ENCODE measurements at places on chromosomes 6 and 20.

DNA sequence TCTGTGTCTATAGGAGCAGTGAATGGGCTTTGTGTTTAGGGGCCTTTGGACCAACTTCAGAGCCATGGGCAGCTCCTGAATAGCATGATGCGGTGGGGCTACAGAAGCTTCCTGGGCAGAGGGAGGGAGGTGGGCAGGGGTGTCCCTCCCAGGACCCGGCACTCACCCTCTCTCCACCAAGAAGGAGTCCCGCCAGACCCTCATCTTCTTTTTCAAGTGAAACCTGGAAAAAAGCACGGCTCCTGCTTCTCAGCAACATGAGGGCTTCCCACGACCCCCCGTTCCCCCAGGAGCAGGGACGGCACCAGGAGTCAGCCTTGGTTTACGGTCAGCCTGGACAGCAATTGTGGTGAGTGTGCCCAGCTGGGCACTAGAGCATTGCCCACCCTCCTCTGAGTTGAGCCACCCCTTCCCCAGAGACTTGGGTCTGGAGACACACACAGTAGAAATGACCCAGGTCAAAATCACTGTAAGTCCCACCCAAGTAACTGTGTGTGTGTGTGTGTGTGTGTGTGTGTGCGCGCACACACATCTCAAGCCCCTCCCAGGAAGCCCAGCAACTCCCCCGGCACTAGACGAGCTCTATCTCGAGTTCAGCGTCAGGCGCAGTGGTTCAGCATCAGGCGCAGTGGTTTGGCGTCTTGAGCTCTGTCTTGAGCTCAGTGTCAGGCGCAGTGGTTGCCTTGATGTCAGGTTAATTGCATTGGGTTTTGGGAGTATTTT is 108.2 kb downstream of the SULF2 start:
- DNase-seq = no peak

GRCh38 chr6:33490621-33491020 is 36.2 kb downstream of the ZBTB9 start:
- DNase-seq = no peak

- DNase-seq = no peak
These were observed 14.8 kb upstream of the TMEM244 start for GRCh38 chr6:129875610-129876520.

GRCh38 chr6:35229304-35229703 is 15.5 kb downstream of the SCUBE3 start:
- no peak for DNase-seq

DNA sequence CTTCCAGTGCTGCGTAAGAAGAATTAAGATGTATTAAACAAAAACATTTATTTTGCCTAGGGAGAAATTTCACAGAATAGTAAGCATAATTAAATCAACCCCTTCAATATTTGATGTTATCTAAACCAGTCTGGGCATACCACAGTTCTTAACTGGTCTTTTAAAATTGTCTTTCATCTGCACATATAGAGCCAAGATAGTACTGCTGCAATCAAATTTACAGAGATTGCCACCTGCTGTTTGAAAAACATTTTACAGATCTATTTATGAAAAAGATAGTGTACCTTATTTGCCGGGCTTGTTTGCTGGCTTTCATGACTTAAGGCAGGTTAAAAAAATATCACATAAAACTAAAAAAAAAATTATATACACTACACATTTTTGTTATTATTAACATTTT is 323.2 kb downstream of the ADGRB3 start:
- no peak for DNase-seq

GRCh38 chr20:11958855-11959254 is 41.2 kb downstream of the BTBD3 start:
- DNase-seq = no peak

DNA sequence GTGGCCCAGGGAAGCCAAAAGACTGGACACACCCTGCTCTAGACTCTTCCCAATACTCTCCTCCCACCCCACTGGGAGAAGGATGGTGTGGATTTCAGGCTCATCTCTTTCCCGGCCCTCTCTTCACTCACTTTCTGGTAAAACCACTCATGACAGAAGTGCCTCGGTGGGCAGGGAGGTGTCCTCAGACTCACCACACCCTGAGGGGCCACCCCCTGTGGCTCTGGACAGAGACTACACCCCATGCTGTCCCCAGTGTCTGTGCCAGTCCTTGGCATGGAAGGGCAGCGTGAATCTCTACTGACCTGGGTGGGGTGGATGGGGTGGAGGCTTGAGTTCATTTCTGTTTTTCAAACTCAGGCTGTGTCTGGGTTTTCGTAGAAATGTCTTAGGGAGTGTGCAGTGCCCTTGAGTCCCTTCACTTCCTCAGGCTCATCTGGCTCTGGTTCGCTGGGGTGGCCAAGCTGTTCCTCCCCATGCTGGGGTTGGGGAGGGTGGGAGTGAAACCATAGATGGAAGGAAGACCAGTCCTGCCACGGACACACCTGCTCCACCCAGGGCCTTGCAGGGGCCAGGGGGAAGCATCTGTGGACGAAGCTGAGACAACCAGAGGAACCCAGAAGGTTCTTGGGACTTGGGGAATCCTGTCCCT is 59.1 kb downstream of the EZR start:
- DNase-seq = no peak

DNA sequence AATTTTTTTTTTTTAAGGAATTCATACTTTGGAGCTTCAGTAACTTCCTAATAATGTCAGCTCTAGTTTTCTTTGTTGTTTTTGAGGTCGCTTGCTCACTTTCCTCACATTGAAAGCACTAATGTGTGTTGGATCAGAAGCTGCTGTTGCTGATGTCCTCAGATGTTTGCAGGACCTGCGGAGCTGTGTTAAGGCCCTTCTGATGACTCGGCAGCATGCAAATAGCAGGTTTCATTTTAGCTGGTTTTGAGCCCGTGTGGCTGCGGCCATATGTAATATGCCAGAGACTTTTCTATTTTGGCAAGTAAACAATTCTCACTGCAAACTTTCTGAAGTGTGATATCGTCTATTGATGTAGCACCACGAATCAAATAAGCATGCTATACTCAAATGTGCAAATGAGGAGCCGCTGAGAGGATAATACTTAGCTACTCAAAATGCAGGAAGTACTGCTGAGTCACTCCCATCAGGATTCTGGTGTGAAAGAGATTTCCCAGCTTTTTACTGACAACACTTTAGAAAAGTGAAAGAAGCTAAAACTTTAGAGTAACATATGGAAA is 187.8 kb downstream of the SASH1 start:
- DNase-seq = no peak

DNA sequence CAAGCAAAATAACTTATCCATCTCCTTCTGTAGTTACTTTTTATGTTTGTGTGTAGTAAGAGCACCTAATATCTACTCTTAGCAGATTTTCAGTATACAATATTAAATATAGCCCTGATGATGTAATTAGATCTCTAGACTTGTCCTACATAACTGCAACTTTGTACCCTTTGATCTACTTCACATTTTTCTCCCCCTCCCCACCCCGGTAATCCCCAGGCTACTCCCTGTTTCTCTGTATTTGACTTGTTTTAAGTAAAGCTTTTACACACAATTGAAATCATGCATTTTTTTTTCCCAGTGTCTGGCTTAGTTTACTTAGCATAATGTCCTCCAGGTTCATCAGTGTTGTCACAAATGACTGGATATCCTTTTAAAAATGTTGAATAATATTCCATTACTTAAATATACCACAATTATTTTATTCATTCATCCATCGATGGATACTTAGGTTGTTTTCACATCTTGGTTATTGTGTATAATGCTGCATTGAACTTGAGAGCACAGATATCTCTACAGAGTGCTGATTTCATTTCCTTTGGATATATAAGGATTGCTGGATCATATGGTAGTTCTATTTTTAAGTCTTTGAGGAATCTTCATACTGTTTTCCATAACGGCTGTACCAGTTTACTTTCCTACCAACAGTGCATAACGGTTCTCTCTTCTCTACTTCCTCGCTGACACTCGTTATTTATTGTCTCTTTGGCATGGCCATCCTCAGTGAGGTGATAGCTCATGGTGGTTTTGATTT is 212.7 kb downstream of the CDKAL1 start:
- DNase-seq = no peak

DNA sequence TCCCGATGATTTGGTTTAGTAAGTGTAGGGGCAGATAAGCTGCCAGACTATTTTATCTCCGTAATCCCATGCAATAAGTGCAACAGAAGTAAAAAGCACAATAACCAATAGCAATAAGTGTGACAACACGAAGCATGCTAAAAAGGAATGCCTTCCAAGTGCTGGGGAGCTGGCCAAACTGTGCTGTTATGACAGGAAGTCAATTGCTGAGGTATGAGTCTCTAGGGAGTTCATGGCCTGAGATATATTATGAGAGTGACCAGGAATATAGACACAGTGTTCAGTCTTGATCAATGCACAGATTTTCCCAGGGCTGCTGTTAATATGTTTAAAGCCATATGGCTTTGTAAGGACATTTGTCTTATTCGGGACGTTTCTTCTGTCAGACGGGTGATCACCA is 10.5 kb upstream of the ANGPT4 start:
- no peak for DNase-seq

- no peak for DNase-seq
These were observed 282.6 kb downstream of the TPBG start for GRCh38 chr6:82646231-82646615.

GRCh38 chr6:41413250-41413649 is 77.8 kb downstream of the NCR2 start:
- no peak for DNase-seq

DNA sequence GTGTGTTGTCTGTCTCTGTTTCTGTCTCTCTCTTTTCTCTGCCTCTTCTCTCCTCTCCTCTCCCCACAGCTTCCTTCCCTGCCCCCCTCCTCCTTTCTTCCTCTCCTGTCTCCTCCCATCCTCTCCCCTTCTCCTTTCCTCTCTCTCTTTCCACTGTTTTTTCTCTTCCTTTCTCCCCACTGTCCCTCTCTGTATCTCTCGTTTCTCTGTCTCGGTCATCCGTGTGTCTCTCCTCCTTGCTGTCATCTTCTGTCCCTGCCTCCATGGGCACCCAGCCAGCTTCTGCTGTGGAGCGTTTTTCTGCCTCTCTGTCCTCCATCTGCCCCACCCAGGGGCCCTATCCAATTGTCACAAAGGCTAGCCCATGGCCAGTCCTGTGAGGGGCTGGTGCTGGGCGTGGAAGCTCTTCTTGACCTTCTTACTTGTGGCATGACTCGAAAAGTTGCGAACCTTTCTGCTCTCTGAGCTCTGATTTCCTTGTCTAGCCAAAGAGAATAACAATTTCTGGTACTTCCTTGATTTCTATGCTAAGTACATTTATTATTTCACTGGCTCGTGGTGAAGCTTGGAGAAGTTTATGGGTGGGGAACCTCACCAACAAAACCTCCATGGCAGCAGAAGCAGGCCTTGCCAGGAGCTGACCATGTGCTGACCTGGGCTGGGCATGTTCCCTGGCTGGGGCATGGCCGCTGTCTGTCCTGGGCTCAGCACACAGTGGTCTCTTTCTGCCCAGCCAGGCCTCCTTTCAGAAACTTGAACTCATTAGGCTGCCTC is 69.3 kb downstream of the CEBPB start:
- DNase-seq = no peak

DNA sequence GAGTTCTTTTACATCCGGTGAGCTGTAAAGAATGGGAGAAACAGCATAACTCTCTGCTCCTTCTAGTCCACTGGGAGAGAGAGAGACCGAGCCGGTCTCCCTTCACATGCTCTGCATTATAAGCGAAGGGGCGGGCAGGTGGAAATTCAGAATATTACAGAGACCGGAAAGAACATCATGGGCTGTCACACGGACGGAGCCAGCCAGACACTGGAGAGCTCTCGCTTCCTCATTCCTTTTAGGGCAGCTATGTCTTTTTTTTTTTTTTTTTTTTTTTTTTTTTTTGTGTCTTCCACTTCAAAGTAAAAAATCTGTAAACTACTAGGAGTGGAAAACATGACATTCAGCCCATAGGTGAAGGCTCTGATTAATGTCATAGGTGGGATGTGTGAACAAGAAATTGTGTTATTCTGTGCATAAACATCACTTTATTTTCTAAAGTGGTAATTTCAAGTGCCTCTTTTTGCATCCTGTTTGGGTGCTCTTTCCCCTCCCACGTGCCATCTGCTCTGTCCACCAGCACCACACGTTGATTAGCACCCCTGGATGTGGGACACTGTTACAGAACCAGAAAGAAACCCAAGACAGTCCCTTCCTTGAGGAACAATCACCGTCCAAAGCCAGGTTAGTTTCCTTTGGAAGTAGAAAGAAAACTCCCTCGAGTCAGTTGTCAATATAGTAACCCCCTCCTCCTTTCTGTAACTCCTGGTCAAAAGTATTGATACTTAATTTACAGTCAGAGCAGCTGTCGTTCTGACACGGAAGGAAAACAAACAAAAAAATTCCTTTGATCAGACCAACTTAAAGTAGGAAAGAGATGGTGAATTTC is at the start of gene TAGAP:
TAGAP (minus strand) TSS at position 93 of the 829 bp plus-strand sequence. CDS start 845 bp downstream, outside the sequence.
- peak; percentile 71 for DNase-seq

- no peak for DNase-seq
These were observed 96.8 kb downstream of the PSMB1 start for GRCh38 chr6:170456334-170456733.

DNA sequence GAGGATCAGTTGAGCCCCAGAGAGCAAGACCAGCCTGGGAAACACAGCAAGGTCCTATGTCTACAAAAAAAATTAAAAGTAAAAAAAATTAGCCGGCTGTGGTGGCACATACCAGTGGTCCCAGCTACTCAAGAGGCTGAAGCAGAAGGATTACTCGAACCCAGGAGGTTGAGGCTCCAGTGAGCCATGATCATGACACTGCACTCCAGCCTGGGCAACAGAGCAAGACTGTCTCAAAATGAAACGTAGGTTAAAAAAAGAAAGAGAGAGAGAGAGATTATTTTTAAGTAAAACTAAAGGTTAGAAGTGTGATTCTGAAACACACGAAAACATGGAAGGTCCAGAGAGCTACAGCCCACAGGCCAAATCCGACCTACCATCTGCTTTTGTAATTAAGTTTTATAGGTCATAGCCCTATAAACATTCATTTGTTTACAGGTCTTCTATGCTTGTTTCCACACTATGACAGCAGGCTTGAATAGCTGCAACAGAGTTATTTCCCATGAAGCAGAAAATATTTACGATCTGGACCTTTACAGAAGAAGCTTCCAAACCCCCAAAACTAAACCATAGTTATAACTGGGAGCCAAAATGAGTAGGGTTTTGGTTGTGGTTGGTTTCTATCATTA is 279.7 kb downstream of the GMDS start:
- no peak for DNase-seq

DNA sequence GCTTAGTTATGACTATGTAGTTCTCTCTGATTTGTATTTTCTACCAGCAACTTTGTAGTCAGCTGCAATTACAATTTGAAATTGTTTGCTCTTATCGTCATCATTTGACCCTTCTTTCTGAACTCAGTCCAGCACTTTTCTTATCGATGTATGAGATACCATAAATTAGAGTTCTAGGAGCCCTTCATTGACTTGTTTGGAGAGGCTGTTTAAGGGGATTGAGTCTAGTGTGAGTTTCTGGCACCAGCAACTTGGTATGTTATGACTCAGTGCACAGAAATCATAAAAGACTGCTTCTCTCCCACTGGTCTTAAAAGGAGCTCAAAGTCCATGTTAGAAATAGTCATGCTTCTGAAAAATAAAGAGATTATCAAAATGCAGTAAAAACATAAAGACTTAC is 190.3 kb downstream of the TENT5A start:
- DNase-seq = no peak

All from activated CD4-positive, alpha-beta T cell treated with anti-CD3 and anti-CD28 coated beads for 24 hours (primary cell).